ENCODE measurements at places on chromosomes 5 and 9.

DNA sequence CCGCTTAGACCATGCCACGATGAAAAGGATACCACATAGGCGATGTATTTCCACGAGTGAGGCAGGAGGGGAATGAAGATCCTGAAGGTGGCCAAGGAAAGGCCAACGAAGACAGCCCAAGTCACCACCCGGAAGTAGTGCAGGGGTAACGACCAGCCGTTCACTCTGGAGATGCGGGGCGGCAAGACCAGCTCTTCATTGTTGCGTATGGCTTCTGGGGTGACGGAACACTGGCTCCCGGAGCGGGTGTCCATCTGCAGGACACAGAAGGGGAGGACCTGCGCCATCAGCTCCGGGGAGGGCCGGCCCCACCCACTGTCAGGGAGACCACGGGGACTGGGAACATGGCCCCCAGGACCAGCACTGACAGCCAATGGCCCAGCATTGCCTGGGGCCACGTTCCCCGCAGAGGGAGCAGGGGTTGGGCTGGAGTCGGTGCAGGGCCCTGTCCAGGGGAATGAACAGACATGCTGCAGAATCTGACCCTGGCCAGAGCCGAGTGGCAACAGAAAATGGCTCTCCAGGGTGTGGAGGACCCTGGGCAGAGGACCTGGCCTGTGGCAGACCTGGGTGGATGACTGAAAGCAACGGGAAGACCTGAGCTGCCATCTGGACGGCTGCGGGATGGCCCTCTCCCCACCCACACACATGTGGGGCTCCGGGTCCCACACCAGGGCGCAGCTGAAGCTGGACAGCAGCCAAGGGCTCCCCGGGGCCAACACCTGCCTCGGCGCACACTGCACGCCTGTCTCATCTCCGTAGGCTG lies 17.7 kb downstream of the ZDHHC11B start:
- no peak for DNase-seq

DNA sequence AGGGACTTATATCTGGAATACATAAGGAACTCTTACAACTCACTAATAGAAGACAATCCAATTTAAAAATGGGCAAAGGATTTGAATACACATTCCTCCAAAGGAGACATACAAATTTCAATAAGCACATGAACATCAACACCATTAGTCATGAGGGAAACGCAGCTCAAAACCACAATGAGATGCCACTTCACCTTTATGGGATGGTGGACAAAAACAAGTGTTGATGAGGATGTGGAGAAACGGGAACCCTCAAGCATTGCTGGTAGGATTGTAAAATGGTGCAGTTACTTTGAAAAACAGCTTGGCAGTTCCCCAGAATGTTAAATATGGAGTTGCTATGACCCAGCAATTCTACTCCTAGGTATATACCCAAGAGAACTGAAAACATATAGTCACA lies 72.7 kb upstream of the IER5L start:
- no peak for DNase-seq

DNA sequence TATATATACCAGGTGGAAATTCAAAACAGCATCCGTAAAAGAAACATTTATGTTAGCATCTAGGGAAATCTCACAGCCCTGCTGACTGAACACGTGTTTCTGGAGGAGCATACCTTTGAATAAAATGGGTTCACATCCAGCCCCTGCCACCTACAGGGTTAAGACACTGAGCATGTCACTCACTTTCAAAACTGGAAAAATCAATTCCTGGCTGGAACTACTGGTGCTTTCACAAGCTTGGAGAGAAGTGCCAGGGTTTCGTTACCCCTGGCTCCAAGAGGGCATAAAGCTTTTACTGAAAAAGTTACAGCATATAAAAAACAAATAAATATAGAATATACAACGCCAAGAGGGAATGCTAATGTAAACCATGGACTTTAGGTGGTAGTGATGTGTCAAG lies 48.0 kb downstream of the SERINC5 start:
- DNase-seq, result no peak

DNA sequence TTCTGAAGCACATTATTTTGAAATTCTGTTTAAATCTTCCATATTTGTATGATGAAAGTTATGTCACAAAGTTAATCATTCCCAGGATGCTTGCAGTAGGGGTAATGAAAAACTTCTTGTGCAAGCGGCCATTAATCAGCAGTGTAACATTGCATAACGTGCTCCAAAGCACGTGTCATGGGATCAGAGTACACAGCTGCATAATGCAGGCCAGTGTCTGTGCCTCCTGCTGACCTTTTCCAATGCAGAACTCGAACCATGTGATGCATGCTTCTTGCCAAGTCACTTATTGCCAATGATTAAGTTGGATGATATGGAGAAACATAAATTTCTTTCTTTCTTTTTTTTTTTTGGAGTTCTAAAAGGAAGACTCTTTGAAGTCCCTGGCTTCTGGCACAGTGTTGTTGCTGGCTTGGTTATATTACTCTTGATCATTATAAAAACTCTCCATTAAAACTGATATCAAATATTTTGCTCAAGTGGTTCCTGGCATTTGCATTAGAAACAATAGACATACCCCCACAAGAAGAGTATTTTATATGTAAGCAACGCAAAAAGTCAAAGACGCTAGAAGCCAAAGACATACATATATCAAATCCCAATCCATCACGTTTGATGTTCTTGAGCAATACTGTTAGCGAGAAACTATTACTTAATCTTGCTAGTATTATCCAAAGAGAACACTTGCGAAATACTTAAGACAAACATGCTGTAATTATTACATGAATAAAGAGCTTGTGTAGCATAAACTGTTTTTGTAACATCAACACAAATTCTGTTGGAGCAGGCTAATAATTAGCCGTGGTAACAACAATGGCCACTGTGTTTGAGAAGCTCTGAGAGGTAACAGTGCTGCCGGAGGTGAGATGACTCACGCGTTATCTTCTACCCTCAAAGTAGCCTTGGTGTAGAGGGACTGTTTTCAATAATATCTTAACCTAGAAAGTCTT lies 164.2 kb downstream of the AUH start:
- DNase-seq, result no peak

DNA sequence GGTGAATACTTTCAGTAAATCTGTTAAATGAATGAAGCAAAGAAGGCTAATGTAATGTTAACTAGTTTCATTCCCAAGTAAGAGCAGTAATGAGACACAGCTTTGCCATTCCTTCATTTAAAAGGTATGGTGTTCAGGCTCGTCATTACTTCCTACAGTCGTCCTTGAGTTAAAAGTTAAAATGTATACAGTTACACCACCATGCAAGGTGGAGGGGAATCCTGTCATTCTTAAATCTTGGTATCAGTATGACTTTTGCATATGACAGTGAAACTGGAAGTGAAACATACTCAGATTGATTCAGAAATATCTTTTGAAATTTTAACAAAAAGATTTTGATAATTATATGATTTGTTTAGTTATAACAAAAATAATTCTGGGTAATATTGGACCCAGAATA lies 25.9 kb downstream of the MTRR start:
- no peak for DNase-seq

DNA sequence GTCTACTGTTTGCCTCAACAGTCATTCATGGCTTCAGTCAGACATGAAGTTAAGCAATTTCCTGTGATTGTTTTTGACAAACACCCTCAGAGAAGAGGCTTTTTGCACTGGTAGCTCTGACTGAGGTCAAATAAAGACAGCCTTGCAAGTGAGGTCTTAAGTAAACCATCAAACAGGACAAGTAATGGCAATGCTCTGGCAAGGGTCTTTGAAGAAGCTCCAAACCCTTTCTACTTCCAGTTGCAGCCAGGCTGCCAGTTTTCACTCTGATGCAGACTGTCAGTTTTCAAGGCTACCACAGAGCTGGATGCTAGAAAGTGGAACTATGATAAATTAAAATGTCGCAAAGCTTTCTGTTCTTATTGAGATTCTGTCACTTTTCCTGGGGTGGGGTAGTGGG lies 421.5 kb upstream of the PTGER4 start:
- no peak for DNase-seq

DNA sequence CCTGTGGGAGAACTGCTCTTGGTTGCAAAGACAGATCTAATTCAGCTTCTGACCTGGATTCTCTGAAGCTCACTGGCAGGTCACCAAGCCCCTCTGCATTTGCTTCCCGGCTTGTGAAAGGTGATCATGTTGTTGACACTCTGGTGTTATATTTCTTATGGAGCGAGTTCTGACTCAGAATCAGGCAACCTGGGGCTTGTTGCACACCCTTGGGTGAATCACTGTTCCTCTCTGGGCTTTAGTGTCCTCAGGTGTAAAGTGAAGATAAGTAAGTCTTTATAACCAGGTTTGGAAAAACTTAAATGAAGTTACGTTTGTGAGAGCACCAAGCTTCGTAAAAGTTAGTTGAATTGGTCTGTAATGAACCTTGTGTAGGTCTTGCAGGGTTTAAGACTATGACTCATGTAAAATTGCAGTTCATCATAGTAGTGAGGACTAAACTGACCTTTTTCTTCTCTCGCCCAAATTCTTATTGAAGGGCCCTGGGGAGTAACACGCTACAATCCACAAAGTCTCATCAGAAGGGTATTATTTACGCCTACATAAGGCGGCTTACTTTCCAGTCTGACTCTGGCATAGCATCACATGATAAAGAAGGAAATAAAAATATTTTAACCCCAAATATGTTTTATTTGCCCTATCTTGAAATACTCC lies 218.6 kb downstream of the TMEM38B start:
- DNase-seq, result no peak

DNA sequence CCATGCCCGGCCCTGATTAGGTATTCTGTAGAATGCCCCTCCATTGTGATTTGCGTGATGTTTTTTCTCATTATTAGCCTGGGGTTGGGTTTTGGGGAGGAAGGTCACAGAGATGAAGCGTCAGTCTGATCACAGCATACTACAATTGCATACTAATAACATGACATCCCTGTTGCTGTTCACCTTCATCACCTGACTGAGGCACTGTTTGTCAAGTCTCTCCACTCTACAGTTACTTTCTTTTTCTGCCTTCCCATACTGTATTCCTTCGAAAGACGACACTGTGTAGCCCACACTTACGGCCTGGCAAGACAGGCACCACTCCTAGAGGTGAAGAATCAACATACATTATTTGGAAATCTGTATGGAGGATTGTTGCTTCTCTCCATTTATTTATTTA lies 5.5 kb downstream of the ZNF354C start:
- DNase-seq, result no peak

DNA sequence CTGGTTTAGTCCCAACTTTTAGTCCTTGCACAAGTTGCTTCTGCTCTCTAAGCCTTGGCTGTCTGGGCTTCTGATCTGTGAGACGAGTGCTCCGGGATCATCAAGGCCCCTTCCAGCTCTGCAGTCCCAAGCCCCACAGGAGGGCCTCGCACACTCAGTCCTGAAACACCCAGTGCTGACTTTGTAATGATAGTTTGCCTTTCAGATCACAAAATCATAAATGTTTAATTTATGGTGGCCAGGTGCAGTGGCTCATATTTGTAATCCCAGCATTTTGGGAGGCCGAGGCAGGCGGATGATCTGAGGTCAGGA lies 95.9 kb upstream of the SLC25A48 start:
- no peak for DNase-seq

DNA sequence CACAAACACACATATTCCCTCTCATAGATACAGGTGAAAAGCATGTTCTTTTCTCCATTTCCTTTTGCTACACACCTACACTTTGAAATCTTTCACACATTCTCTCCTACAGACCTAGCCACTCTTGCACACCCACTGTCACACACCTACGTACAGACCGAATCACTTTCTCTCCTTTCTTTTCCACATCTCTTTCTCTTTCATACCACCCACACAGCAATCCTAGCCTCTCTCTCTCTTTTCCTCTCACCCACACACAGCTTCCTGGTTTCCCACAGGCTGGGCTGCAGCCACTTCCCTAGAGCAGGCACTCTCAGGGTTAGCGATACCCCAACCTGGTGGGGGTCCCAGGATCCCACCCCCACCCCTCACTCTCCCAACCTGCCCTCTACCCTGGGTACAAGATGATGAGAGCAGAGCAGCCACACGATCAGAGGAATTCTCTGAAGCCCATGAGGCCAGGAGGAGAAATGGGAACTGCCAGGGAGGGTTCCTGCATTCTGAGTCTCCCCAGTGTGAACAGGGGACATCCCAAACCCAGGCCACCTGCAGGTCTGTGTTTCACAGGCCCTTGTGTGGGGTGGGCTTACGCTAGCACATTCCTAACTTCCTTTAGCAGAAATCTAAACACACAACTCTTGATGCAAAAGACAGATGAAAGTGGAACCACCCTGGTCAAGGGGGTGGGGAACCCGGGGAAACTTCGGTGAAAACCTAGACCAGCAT lies 17.1 kb upstream of the SYNPO start:
- peak; percentile 50 for DNase-seq

GRCh38 chr5:164394686-164395194 lies 889.3 kb downstream of the MAT2B start:
- no peak for DNase-seq

All from right cardiac atrium (tissue), 5 donors.